Head of caudate nucleus (tissue), 42 donors: ENCODE measurements at places on chromosomes 5 and 9.
A peak's percentile ranks its signal among the peaks of the same experiment; 100 is the strongest.

DNA sequence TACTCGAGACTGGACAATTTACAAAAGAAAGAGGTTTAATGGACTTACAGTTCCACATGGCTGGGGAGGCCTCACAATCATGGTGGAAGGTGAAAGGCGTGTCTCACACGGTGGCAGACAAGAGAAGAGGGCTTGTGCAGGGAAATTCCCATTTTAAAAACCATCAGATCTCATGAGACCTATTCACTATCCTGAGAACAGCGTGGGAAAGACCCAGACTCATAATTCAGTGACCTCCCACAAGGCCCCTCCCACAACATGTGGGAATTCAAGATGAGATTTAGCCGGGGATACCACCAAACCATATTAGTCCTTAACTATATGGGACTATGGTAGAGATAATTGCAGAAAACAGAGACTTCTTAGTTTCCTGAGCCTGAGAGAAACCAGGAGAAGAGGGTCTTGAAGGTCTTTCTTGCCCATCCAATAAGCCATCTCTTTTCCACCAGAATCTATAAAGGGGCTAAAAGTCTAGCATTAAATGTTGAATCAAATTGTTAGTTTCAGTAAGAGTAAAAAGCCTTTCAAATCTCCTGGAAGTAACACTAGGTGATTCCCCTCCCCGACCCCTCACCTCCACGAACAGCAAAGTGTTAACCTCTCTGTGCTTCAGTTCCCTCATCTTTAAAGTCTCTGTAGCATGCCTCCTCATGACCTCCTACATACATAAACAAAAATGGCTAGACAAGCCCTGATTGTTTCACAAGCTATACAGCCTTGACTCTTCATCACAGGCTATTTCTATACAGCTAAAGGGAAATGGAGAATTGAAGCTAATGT, 259.1 kb downstream of the TMEM167A start:
- DNase-seq = no peak

- DNase-seq = no peak
Observed at GRCh38 chr5:126597156-126597555, 2.1 kb upstream of the ALDH7A1 start.

GRCh38 chr5:17258431-17258830, 41.0 kb downstream of the BASP1 start:
- no peak for DNase-seq

DNA sequence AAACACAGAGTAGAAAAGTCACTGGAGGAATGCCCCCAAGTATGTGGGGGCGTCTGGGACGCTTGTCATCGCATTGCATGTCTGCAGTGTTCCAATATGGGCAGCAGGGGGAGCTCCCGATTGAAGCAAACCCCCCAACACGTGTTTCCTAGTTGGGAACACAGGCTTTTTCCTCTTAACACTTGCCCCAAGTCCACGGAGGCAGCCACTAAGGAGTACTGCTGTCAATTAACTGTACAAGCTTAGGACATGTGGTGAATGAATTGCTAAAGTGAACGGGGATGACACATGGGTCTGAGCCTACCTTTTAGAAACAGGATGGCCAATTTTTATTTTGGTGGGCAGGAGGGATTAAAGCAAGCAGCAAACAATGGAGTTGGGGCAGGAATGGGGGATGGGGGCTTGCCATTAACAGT, 2.2 kb downstream of the GABRB2 start:
- peak; percentile 84 for DNase-seq

GRCh38 chr5:140118302-140118936, 4.5 kb downstream of the PURA start:
- DNase-seq = no peak

DNA sequence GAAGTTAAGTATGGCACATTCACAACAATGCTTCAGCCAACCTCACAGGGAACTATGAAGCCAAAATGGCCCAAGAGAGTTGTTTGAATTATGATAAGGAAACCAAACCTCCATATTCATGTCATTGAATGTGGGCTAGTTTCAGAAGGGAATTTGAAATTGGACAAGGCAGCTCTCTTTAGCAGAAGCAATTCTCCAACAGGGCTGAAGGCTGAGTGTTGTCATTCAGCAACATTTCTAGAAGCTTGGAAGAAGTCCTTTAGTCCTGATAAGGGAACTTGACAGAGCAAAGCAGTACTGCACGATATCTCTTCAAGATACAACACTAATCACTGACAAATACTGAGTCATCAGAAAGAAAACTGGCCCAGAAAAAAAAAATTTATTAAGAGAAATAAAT, 115.4 kb downstream of the SLC25A46 start:
- DNase-seq = no peak

GRCh38 chr9:36888551-36888950, 145.5 kb downstream of the PAX5 start:
- no peak for DNase-seq

DNA sequence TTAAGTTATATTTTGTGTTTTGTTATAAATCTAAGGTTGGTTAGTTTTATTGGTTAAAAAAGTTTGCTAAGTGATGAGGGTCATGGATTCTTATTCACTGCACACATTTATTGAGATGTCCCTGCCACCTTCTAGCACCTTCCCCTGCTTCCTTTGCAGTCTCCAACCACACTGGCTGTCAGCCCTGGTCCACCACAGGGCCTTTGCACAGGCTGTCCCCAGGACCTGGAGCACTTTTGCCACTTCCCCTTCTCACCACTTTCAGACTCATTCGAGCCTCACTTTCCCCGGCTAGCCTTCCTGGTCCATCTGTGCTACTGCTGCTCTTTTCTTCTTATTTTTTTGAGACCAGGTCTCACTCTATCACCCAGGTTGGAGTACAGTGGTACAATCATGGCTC, 45.3 kb downstream of the ARHGAP26 start:
- no peak for DNase-seq

GRCh38 chr5:6291961-6292360, 86.4 kb downstream of the MED10 start:
- no peak for DNase-seq

- DNase-seq = no peak
Observed at GRCh38 chr9:34170237-34170991, 8.4 kb upstream of the UBAP1 start.
